ENCODE measurements at places on chromosomes 12 and 14.

GRCh38 chr12:72273499-72273837 lies 1.3 kb downstream of the TRHDE start:
- DNase-seq: no peak

DNA sequence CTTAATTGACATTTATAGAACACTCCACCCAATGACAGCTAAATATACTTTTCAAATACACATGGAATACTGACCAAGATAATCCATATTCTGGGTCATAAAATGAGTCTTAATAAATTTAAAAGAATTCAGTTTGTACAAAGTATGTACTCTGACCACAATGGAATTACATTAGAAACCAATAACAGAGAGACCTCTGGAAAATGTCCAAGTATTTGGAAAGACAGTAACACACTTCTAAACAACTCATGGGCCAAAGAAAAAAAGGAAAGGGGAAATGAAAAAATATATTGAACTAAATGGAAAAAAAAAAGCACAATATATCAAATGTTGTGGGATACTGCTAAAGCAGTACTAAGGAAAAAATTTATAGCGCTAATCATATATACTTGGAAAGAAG lies 52.0 kb downstream of the CRACR2A start:
- no peak for DNase-seq

DNA sequence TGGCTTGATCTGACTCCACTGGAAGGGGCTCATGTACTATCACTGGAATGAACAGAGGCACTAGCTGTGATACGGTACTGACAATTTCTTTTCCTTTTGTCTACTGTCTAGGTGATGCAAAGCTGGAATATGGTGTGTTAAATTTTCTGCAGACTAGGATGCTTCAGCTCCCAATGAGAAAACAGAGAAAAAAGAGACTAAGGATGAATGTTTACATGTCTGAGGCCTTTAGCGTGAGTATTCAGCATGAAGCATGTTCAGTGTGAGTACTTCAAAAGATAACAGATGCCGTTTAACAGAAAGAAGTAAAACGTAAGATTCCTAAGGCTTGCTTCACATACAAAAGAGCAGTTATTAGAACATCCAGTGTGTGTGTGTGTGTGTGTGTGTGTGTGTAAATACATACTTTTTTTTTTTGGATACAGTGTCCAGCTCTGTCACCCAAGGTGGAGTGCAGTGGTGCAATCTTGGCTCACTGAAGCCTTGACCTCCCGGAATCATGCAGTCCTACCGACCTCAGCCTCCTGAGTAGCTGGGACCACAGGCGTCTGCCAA lies 92.3 kb upstream of the FERMT2 start:
- no peak for DNase-seq

DNA sequence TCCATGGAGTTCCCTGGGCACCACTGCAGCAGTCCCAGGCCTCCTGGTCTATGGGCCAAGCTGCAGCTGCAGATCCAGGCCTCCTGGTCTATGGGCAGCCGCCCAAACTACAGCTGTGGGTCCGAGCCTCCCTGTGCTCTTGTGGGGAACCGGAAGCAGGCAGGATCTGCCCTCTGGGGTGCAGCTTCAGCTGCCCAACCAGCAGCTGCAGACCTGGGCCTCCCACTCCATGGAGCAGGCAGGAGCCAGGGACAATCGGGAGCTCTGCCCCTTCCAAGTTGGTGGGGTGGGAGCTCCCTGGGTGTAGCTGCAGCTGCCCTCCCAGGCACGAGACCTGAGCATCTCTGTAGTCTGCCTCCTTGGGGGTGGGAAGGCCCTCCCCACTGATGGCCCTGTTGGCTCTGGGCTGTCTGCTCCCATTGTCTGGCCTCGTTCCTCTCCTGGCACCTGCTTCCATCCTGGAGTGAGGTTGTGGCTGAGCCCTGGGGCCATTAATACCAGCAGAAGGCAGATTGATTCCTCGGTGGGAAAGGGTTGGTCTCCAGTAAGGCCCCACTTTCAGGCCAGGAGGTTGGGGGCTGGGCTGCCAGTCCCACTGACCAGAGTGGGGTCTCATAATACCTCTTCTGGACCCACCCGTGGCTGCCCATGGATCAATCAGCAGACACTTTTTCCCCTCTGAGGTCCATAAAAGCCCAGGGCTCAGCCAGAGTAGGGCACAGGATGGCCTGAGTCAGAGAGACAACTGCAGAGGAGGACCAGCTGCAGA lies 142.1 kb downstream of the GPR65 start:
- DNase-seq: no peak

- DNase-seq: no peak
Measured at GRCh38 chr12:108907839-108908351, 28.0 kb downstream of the DAO start.

DNA sequence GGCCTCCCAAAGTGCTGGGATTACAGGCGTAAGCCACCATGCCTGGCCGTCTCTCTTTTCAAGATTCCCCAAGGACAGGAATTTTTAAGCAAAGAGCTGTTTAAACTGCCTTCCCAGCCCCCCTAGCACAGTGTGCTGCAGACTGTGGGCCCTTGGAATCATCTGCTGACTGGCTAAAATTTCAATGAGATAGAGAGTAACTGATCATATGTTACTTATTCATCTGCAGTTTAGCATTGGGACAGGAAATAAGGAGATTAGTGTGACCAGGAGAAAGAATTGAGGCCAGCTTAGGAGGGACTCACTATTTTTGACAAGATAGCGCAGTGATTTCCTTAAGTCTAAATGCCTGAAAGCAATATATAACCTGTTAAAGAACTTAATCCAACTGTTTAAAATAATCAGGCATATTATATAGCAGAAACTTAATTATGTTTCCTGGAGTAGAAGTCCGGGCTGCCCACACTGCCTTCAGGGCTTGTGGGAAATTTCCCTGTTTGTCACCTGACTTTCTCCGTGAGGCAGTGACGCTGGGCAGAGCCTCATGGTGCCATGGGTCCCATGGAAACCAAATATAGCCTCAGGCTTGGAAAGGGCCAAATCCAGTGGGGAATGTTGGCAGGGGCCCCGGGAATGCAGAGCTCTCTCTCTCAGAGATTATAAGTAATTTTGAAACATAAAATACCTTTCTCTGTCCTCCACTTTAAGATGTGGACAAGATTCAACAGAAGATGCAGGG lies 22.8 kb upstream of the CEBPE start:
- DNase-seq: no peak

- no peak for DNase-seq
Measured at GRCh38 chr12:78787576-78787975, 77.0 kb upstream of the SYT1 start.

DNA sequence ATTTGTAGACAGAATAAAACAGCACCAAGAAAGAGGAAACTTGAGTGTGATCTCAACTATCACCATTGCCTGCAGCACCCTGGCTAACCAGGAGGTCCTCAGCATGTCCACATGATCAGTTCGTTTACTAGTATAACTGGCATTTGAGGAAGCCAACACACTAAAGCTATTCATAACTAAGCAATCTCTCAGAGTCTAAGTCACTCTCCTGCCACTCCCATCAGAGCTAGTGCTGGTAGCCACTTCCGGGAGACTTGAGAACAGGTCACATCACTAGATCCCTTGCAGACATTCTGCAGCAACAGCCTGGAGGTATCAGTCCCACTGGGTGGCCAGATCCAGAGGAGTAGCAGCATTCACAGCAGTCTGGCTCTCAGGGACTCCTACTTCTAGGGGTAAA lies 352.9 kb upstream of the OR4E1 start:
- no peak for DNase-seq

DNA sequence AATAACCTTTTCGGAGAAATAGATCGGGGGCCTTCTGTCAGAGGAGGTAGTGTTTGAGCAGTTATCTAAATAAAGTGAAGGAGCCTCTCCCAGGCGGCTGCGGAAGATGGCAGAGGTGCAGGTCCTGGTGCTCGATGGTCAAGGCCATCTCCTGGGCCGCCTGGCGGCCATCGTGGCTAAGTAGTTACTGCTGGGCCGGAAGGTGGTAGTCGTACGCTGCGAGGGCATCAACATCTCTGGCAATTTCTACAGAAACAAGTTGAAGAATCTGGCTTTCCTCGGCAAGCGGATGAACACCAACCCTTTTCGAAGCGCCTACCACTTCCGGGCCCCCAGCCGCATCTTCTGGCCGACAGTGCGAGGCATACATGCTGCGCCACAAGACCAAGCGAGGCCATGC lies 186.1 kb downstream of the KTN1 start:
- no peak for DNase-seq

DNA sequence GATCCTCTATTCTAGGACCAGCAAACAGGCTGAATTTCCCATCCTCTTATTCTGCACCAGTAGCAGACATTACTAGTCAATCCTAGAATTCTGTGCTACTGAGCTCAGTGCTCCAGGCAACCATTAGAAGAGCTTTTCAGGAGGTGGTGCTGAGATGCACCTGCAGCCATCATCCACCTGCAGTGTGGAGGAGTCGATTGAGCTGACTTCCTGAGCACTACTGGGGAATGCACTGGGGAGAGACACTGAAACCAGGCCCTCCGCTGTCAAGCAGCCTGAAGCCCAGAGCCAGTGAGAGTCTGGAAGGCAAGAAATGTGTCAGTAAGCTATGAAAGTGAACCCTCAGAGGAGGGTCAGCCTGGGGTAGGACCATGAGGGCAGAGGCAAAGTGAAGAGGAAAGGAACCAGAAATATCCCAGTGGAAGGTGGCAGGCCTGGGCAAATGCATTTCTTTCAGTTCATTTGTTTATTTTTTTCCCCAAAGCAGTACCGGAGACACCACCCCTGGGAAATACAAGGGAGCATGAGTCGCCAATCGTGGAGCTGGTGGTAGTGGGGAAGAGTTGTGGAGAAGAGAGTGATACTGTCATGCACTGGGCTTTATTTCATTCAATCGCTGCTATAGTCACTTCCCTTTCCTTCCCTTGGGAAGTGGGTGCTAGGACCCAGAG lies 23.0 kb upstream of the SERPINA4 start:
- DNase-seq: no peak

DNA sequence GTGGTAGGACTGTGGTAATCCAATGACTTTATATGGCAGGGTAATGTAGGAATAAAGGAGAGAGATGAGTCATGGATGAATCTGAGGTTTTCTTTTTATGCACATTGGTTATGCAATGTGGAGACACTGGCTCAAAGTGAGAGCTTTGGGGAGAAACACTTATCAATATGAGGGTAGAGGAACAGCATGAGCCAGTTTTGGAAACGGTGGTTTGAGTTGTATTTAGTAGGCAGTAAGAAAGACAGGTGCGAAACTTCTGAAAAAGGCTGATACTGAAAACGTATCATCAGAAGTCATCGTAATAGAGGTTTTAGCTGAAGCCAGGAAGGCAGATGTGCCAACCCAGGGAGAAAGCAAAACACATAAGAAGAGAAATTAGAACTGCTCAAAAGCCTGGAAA lies 854.8 kb upstream of the SEL1L start:
- no peak for DNase-seq

GRCh38 chr12:12654691-12655460 lies 41.1 kb downstream of the GPR19 start:
- no peak for DNase-seq

GRCh38 chr12:684416-684815 lies 21.2 kb upstream of the NINJ2 start:
- DNase-seq: no peak

DNA sequence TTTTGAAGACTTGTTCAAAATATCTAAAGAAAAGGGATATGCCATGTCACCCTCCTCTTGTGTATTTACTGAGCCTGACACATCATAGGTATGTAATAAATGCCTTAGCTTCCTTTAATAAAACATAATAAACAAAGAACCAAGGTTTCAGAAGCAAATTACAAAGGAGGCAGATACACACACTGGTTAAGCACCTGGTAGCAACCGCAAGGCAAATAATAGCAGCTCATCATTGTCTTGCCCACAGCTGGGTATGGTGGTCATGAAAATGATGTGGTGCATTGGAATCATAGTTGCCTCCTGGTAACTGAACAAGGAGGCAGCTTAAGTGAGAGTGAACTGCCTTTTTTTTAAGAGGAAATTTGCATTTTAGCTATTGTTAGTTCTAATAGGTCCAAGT lies 39.0 kb downstream of the PAX9 start:
- no peak for DNase-seq

DNA sequence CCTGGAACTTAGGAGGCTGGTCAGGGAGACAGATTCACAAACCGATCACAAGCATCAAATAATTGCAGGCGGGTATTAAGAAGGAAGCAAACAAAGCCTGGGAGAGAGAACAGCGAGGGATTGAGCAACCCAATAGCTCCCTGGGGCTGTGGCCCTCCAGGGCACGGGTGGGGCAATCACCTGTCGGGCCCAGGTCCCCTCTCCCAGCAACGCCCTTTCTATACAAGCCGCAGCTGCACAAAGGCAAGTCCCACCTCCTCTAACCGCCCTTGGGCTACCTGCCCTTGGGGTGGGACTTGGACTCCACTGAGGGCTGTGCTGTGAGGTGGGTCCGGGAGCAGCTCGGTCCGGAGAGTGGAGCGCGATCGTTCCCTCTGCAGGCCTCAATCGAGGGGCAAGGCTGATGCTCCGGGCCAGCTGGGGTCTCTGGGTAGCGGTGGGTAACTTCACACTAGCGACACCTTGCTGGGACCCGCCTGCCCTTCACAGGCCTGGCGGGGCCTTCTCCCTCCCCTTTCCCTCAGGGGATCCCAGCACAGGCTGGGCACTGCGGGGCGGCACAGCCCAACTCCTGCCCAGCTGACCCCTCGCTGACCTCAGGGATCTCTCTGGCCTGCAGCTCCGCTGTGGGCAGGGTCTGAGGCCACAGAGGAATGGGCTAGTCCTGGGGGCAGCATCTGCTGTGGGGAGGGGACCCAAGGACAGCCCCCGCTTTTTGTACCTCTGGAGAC lies 8.0 kb downstream of the PHB2 start:
- DNase-seq: no peak

DNA sequence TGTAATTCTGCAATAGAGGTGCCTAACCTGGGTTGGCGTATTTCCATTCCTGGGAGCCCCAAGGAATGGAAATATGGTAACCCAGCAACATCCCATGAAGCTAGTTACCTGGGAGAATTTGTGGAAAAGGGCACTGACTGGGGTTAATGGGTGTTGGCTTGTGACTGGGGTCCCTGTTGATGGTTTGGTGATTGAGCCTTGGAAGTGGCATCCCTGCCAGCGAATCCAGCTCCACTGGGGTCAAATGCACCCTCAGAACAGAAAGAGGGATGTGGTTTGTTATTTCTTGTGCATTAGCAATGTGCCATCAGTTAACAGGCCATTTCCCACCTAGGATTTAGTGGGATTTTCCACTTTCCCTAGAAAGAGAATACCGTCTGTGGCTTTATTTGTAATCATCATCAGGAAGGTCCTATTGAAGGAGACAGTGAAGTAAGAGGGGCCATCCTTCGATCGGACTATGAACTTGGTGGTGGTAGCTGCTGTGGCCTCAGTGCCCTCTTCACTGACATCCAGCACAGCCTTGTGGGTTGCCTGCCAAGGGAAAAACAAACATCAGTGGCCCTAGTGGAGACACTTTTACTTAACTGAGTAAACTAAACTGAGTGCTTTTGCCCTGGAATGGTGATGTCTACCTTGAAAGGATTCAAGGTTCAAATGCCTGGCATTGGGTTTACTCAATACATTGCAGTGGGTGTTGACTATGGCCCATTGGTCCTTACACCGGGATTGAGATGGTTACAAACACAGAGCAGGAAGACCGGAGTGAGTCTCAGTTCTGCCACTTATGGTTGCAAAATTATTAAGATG lies 10.4 kb upstream of the SERPINA11 start:
- no peak for DNase-seq

Data from substantia nigra (tissue), 51 donors.